ENCODE measurements at places on chromosomes 2 and 18.

DNA sequence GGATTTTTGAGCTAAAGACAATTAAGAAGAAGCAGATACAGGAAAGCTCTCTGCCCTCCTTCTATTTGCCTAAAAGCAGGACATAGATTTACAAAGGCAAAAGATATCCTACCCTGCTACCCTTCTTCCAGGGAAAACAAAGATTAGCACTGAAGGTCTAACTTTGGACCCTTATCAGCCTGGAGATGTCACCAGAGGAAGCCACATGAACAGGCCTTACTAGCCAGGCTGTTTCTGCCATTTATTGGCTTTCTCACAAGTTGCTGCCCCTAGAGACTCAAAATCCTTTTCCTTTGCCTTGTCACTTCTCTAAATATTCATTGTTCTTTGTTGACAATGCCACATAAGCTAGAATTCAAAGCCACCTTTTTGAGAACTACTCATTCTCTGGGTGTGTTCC lies 147.3 kb downstream of the B3GNT2 start:
- no peak for DNase-seq

DNA sequence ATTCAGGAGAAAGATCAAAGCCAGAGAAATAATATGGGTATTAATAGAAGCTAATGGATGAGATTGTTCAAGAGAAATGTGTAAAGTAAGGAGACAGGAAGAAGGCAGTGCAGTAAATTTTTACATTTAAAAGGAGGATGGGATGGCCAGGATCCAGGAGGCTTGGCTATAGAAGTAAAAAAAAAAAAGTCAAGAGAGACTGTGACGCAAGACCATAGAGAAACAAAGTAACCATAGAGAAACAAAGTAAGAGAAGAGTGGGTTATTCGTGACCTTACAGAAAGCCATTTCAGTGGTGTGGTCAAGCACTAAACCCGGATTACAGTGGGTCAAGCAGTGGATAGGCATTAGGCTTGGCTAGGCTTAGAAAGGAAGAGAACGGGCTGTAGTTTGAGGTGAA lies 10.5 kb upstream of the FAM171B start:
- DNase-seq, result no peak

- no peak for DNase-seq
These were observed 5.9 kb downstream of the TRIB2 start for GRCh38 chr2:12722447-12723316.

- DNase-seq, result no peak
These were observed 124.9 kb downstream of the XIRP2 start for GRCh38 chr2:167013227-167013626.

GRCh38 chr2:151363709-151364108 lies 6.3 kb downstream of the TNFAIP6 start:
- no peak for DNase-seq

- no peak for DNase-seq
These were observed 202.6 kb downstream of the HDAC4 start for GRCh38 chr2:239198221-239198620.

DNA sequence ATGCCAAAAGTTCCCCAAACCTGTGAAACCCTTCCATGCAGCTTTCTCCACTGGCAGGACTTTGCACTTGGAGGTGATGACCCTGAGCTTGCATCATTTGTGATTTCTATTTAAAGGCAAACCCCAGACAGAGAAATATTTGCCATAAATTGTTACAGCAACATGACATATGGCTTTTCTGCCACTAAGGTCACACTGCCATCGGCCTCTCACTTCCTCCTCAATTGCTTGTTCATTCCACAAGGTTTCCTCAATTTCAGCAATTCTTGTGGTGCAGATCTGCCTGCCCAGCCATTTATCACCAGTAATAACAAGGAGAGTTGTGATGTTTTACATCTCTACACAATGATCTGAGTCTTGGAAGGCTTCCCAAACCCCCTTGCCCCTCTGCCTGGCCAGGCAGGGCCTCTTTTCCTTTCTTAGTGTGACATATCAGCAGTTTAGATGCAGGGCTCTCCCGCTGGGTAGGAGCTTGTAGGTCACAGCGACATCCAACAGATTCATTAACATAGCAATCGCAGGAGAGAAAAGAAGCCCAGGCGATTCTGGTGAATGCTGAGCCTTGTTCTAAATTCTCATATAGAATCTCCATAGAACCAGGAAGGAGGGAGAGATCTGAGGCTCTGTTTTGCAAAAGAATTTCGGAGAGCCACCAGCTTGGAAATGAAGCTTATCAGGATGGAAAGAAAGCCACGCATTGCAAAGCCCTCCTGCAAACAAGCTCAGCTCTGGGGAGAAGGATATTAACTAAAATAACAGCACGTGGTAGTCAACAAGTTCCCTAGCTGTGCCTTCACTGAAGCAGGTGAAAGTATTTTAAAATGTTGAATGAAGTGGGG lies 46.7 kb upstream of the ITGA6 start:
- no peak for DNase-seq

GRCh38 chr2:85914922-85915321 lies 26.1 kb upstream of the ST3GAL5 start:
- no peak for DNase-seq

DNA sequence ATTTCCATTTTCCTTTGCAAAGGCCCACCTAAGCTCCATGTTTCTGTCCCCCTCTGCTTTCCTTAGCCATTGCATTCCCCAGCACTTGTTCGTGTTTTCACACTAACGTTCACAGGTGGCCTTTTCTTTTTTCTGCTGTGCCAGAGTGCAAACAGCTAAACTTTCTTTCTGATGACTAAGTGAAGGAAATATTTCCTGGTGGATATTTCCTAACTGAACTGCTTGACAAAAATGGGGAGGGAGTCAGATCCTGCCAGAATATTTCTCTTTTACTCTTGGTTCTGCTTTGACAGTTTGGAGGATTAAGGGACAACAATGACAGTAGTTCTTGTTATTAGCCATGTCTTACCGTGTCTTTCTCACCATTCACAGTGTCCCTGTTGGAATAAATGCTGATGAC lies 344.0 kb downstream of the ARHGAP15 start:
- DNase-seq, result no peak

DNA sequence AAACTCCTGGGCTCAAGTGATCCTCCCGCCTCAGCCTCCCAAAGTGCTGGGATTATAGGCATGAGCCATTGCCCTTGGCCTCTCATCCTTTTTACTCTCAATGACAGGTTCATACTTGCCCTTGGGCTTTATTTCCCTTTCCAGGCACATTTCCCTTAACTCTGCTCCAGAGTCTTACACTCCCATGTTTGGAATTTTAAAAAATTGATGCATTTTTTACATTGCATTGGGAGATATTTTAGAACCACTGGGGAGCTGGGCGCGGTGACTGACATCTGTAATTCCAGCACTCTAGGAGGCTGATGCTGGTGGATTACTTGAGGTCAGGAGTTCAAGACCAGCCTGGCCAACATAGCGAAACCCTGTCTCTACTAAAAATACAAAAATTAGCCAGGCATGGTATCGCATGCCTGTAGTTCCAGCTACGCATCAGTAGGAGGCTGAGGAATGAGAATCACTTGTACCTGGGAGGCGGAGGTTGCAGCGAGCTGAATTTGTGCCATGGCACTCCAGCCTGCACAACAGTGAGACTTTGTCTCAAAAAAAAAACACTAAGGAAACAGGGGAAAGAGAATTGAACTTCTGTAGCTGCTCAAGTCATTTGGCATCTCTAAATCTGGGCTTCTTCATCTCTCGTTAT lies 18.2 kb downstream of the TGIF1 start:
- no peak for DNase-seq

DNA sequence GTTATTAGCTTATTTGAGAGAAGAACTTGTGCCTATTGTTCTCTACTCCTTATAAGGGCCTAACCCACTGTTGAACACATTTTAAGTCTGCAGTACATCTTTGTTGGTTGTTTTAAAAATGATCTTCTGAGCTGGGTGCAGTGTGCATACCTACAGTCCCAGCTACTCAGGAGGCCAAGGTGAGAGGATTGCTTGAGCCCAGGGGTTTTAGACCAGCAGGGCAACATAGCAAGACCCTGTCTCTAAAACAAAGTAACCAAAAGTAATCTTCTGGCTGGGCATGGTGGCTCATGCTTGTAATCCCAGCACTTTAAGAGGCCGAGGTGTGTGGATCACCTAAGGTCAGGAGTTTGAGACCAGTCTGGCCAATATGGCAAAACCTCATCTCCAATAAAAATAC lies 25.8 kb upstream of the RAB10 start:
- no peak for DNase-seq

GRCh38 chr18:33584548-33585430 lies 6.8 kb downstream of the ASXL3 start:
- DNase-seq, result peak; percentile 49

- no peak for DNase-seq
These were observed 199.1 kb downstream of the FBXO15 start for GRCh38 chr18:73948497-73948896.

- no peak for DNase-seq
These were observed 30.3 kb downstream of the RAB31 start for GRCh38 chr18:9738266-9738969.

DNA sequence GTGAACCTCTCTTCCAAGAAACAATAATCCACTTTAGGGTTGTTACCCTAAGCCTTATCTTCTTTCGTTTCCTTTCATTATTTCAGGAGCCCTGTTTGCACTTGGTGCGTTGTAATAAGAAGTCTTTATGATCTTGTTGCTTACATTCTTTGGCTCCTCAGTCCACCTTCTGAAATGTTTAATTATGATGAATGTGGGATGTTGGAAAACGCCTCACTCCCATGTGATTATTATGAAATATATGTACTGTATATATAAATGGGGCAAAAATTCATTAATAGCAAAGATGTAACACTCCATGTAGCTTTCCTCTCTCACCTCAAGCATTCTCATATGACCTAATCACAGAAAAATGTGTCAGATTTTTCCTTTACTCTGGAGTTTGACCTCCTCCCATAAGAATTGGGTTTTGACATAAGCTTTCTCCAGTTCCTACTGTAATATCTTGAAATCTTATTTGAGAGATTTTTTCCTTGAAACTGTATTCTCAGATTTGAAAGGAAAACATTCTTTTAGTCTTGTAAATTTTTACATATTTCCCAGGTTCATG lies 397.2 kb upstream of the FANCL start:
- DNase-seq, result no peak

GRCh38 chr2:96174251-96175144 lies 29.3 kb upstream of the DUSP2 start:
- peak; percentile 45 for DNase-seq

DNA sequence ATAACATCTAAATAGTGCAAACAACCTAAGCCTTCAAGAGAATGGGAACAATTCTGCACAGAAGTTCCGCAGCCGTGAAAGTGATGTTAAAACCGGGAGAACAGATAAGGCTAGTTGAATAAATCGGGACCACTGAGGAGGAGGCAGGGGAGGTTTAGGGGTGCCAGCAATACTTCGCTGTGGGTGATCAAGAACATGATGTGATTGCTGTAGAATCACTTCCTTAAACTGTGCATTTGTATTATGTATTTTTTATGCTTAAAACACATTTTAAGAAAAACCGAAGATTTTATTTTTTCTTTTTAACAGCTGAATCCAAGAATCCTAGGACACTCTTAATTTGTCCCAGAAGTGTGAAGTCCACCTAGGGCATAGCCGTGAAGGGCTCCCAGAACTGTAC lies 33.6 kb downstream of the TTC32 start:
- no peak for DNase-seq

DNA sequence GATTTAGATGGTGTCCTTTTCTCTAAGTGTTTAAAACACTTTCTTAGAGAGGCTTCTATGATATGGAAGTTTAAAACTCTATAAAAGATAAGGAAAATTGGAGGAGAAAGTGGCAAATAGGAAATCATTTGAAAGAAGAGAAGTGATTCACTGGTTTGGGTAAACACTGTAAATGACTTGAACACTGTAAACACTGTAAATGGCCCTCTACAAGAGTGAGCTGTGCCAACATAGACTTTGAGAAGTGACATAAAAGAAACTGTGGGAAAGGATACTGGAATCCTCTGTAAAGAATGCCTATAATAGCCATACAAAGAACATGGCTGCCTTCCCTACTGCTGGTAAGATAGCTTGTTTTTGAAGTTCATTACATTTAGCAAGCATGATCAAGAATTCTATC lies 210.9 kb upstream of the SIX3 start:
- no peak for DNase-seq

DNA sequence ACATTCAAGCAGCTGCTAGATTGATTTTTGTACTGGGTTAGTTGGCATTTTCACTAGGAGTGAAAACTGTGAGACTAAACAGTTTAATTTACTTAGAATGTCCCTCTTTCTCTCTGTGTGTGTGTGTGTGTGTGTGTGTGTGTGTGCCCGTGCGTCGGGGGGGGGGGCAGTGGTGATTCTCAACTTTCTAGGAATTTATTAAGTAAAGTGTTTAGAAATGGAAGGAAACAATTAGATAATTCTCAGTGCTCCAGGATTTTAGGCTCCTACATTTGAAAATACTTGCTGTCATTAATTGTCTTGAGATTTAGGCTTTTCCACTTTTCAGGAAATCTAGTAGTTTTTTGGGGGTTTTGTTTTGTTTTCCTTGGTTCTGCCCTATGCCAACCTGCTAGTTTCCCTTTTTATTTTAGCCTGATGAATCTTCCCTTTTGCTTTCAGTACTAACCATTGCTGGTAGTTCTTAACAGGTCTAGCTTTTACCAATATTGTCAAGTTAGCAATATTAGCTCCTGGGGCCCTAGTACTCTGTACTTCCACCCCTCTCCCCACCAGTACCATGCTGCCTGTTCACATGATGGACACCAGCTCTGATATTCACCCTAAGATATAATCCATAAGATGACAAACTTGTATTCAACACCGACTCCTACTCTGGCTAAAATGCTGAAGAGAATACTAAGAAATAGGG lies 4.9 kb downstream of the EPAS1 start:
- DNase-seq, result no peak

- no peak for DNase-seq
These were observed 173.0 kb downstream of the HDAC4 start for GRCh38 chr2:239227661-239228371.

GRCh38 chr18:73924836-73925235 lies 222.8 kb downstream of the FBXO15 start:
- no peak for DNase-seq

DNA sequence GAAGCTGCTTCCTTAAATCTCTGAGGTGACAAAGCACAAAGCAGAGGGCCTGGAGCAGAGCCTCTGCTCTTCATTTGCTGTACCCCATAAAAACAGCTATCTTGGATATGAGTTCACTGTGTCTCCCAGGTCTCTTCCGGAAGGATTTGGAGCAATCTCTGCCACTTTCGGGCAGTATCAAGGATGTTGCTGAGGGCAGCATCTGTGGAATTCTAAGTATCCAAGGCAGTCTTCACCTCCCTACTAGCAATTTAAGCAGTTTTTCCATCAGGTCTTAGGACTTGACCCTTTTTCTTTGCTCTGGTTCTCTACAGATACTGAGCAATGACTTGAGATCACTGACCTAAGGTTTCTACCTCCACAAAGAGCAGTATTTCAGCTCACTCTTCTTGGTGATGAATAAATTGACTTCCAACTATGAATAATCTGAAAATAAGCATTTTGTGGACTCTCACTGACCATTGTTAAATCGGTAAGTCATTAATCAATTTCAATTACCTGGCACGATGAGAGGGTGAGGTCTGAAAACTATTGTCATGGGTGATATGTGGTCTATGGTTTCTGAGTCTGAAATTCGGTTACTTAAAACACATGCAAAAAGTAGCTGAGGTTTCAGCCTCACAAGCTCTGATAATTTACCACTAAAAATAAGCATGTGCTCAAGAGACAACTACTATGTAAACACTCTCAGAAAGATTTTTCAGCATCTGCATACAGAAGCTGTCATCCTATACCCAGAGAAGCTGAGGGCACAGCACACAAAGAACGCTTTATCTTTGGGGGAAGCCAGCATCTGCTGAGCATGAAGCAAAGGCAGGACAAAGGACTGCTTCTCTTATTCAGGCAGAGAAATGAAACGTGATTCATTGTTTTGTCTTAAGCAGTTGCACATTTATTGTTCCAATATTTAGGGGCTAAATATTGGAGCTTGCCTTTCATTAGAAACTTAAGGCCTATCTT lies 32.1 kb upstream of the SPATS2L start:
- peak; percentile 74 for DNase-seq

- DNase-seq, result no peak
These were observed 178.4 kb downstream of the ZEB2 start for GRCh38 chr2:144341538-144341937.
